ENCODE measurements at places on chromosomes 16 and 17.

- no peak for DNase-seq
Observed at GRCh38 chr16:15925631-15926030, 23.8 kb upstream of the ABCC1 start.

GRCh38 chr16:66656547-66656946 is 40.0 kb downstream of the CMTM4 start:
- no peak for DNase-seq

DNA sequence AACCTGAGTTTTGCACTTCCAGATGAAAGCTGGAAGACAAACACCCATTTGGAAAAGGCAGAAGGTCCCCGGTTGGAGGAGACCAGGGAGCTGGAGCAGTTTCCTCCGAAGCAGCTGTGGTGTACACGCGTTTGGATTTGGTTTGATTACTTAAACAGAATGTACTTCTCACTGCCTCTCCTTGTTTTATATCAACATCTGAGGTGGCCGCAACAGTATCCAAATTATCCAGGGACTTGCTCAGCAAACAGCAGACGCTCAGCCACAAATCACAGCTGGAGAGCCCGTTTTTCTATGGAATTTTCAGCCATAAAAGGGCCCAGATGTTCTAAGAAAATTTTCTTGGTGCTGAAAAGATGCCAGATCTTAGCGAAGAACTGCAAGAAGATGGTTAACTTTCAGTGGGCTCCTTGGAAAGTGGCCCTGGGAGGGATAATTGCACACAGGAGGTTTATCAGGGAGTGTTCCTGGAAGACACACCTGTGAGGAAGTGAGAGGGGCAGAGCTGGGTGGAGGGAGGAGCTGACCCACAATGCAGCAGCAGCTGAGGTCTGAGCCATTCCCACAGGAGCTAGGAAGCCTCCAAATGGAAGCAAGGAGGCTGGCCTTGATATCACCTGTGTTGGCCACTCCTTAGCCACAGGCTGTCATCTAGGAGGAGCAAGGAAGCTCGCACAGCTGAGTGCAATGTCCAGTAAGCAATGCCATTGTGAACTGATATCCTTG is 28.9 kb upstream of the CDH5 start:
- DNase-seq, result no peak

DNA sequence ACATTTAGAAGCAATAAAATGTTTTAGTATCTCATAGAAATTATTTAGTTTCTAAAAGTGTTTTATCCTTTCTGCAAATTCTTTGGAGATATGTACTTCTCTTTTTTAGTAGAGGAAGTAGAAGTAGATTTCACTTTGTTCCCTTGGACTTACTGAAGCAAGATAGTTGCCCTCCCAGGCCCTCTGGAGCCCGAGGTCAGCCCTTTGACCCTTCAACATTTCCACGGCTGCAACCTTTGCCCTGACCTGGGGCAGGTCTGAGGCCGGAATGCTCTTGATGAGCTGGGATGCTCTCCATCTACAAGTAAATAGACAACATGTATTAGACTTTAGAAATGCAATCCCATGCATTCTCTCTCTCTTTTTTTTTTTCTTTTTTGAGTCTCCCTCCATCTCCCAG is 167.5 kb downstream of the CDK5R1 start:
- no peak for DNase-seq

- DNase-seq, result no peak
Observed at GRCh38 chr17:11002417-11002816, 164.5 kb upstream of the PIRT start.

DNA sequence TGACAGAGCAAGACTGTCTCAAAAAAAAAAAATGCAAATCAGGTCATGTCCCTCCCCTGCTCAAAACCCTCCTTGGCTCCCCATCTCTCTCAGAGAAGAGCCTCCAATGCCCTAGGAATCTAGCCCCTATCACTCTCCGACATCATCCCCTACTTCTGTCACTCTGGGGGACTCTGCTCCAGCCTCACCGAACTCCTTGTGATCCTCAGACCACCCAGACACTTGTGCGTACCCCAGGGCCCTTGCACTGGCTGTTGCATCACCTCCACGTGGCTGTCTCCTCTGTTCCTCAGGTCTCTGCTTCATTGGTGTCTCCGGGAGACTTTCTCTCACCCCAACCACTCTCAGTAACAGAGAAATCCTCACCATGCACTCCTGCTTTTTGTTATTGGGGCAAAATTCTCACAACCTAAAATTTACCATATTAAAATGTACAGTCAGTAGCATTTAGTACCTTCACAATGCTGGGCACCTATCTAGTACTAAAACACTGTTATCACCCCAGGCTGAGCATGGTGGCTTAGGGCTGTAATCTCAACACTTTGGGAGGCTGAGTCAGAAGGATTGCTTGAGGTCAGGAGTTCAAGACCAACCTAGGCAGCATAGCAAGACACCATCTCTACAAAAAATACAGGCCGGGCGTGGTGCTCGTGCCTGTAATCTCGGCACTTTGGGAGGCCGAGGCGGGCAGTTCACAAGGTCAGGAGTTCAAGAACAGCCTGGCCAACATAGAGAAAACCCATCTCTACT is 15.2 kb downstream of the PLA2G10 start:
- no peak for DNase-seq

DNA sequence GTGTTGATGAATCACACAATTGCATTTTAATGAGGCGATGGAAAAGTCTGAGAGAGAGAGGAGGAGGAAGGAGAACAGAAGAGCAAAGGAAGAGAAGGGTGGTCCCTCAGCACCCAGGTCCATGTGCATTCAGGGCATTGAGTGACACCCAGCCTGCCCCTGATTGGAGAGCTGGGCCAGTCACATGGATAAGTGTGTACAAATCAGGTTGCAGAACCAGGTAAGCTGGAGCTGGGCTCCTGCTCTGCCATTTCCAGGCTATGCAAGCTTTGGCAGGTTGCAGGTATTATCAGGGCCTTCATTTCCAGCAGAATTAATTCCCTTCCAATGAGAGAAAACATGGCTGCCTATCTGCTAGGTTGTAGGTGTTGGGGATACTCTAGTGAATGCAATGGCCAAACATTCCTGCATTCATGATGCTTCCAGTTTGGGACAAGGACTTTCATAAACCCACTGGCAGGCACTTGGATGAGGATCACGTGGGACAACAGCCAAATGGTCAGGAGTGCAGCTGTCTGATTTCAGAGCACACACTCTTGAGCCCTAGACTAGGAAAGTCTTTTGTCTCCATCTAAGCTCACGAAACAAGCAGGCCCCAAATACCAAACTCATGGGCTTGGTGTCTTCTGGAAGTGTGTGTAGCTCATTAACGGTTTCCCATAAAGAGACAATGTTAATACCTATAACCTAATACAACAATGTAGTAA is 577.9 kb upstream of the CDH5 start:
- DNase-seq, result no peak

GRCh38 chr17:75487351-75488070 is 27.8 kb downstream of the CASKIN2 start:
- peak; percentile 22 for DNase-seq

- DNase-seq, result no peak
Observed at GRCh38 chr16:68992521-68992920, 112.9 kb upstream of the HAS3 start.

DNA sequence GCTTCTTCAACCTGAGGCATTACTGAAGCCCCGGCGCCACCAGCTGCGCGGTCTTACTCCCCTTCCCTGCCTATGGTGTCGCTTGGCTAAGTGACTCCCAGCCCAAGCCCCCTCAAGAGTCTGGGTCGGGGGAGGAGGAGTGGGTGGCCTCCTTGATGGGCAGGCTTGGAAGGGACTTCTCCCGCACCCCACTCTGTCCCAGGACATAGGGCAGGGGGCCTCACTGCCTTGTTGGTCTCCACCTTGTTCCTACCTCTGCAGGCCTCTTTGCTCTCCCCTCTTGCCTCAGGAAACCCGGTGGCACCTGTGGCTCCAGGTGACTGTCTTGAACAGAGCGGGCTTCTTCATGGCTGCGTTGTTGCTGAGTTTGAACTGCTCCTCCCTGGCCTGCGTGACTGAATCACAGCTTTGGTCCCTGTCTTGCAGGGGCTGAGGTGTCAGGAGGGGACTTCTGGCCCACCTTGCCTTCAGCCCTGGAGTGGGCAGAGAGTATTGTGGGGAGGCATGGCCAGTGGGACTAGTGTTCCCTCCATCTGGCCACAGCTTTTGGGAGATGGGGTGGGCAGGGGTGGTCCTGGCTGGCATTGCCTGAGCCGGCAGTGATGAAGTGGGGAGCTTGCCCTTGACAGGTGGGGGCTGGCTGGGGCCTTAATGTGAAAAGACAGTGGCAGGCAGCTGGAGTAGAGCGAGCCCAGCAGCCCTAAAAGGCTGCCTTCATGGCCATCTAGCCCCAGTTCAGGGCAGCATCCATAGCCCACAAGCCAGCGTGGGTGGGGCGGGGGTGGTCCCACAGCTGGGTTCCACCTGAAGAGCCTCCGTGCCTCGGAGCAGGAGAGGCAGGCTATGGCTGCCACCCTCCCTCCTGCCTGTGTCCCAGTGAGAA is 7.3 kb downstream of the CBX2 start:
- no peak for DNase-seq

DNA sequence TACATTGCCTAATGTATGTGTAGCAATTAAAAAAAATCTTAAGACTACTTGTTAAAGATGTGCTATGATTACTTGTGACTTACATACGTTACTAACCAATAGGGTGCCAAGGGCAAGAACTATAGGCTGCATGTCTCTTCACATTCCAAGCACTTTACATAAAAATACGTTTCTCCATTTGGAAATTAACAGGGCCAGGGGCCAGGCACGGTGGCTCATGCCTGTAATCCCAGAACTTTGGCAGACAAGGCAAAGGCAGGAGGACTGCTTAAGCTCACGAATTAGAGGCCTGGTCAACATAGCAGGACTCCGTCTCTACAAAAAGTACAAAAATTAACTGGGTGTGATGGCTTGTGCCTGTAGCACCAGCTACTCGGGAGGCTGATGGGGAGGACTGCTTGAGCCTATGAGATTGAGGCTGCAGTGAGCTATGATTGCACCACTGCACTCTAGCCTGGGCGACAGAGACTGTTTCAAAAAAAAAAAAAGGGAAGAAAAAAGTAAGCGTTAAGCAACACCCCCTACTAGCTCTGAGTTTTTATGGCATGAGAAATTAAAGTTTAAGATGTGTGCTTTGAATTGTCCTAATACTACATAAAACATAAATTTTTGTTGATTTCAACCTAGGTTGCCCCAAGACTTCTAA is 12.3 kb downstream of the PSMD12 start:
- no peak for DNase-seq

GRCh38 chr17:61805399-61805798 is 57.9 kb downstream of the BRIP1 start:
- no peak for DNase-seq

DNA sequence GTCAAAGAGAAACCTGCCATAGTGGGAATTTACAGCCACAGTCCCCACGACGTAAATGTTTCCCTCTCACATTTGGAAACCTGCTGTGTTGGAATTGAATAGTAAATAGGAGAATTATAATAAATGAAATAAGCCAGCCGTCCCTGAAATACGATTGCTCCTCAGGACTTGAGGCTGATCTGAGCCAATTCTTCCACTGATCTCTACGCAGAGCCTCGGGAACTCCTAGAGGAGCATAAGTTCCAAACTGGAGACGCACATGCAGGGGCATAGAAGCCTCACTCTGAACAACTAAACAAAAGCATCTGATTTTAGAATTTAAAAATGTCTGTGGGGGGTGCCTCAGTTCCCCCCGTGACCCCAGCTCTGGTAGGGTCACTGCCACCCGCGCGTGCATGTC is 10.2 kb upstream of the TEX19 start:
- DNase-seq, result no peak

GRCh38 chr17:39108461-39109375 is 42.7 kb downstream of the PLXDC1 start:
- DNase-seq, result no peak

GRCh38 chr16:68273896-68274295 is 9.6 kb downstream of the SLC7A6 start:
- no peak for DNase-seq

- DNase-seq, result no peak
Observed at GRCh38 chr16:30376461-30376902, 1.9 kb downstream of the MYL11 start.

DNA sequence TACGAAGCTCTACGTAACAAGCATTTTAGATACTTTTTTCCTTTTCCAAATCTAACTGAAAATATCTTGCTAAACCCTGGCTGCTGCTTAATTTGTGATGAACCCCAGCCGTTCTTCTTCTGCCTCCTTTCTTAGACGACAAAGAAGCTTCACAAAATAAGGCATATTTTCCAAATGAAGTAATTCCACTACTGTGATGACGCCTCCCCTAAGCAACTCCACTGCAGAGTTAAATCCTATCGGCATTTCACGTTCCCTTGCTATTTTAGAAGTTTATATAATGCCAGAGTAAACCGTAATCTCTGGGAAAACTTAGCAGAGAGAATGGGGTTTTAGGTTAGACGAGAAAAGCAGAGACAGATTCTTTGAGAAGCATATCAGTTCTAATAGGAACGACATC is 683.1 kb upstream of the SALL1 start:
- DNase-seq, result no peak

DNA sequence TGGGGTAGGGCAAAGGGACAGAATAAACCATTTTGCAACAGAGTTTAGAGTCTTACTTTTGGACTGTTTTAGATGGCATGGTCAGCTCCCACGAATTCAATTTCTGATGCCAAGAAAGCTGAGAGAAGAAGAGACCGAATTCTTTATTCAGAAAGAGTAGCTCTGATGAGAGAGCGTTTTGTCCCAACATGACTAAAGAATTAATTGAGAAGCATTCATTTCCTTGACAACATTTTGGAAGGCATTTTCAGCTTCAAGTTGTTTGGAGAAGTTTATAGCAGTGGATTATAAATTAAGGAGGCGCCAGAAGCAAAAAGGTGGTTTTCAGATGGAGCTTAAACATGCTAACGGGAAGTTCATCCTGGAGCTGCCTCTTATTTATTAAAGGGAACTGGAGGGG is 12.2 kb downstream of the GAN start:
- DNase-seq, result no peak

- peak; percentile 56 for DNase-seq
Observed at GRCh38 chr17:43994272-43995149, 9.9 kb upstream of the NAGS start.

GRCh38 chr17:70030371-70030770 is 44.7 kb upstream of the KCNJ16 start:
- no peak for DNase-seq

DNA sequence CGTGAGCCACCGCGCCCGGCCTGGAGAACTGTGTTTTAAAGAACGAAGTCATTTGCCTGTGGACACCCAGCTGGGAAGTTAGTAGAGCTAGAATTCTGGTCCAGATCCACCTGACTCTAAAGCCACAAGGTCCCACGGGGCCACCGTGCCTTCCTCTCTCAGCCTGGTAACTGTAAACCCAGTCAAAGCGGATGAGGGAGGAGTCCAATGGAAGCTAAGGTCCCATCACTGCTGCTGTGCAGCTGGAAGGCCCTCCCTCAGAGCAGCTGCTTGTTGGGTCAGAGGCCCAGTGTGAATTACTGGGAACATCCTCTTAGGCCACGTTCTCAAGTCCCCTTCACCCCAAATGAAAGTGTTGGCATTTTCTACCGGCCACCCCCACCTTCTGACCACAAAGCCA is 48.8 kb upstream of the CACNG5 start:
- no peak for DNase-seq

- DNase-seq, result no peak
Observed at GRCh38 chr17:1260086-1260769, 10.0 kb upstream of the BHLHA9 start.

Data from T-helper 2 cell treated with Interferon-gamma antibody and Interleukin-4, amounts not matched to agents 5 μg/mL and 100 μg/mL, for 36 hours (primary cell).